ENCODE measurements at places on chromosomes 13 and 19.
A peak's percentile ranks its signal among the peaks of the same experiment; 100 is the strongest.

GRCh38 chr13:114056205-114057013 lies 76.0 kb downstream of the RASA3 start:
- H3K4me1 ChIP-seq = no peaks in the 10 kb centered on the region
- H3K27me3 ChIP-seq = no peaks in the 10 kb centered on the region
- no peak overlapping the region for H3K4me3 ChIP-seq
- H3K36me3 ChIP-seq = peaks cover 53% of the 10 kb centered on the region

DNA sequence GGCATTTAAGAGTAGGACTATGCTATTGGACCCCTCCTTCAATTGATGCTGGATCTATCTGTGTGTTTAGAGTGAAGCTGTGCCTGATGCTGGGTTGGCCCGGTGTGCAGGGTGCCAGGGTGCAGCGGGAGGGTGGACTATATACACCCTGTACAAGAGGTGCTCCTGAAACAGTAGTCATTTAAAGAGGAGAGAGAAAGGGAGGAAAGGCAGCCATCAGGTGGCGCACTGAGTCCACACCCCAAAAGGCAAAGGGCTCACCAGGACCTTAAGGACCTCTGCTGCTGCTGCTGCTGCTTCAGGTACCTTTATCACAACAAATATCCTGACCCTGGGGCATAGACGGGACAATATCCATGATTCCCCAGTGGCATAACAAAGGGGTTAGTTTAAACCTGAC lies 39.4 kb downstream of the ZNF136 start:
- peak; percentile 39 for DNase-seq

DNA sequence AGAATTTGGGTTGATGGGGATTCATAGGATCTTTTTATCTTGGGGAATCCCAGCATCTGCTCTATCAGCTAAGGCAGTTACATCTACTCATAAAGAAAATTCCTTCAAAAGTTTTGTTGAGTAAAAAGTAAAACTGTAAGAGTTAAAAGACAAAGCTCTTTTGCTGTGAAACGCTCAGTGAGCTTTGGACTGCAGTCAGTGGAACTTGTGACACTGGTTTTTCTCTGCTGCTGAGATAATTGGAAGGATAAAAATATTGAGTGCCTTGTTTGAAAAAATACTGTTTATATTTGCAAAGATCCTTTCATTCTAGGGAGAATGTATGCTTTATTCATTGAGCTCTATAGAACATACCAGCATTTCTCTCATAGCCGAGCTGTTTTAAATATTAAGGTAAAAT lies 5.3 kb downstream of the NAXD start:
- no peaks in the 10 kb centered on the region for H3K27me3 ChIP-seq
- no peak for DNase-seq
- peaks cover 17% of the 10 kb centered on the region for H3K4me1 ChIP-seq

DNA sequence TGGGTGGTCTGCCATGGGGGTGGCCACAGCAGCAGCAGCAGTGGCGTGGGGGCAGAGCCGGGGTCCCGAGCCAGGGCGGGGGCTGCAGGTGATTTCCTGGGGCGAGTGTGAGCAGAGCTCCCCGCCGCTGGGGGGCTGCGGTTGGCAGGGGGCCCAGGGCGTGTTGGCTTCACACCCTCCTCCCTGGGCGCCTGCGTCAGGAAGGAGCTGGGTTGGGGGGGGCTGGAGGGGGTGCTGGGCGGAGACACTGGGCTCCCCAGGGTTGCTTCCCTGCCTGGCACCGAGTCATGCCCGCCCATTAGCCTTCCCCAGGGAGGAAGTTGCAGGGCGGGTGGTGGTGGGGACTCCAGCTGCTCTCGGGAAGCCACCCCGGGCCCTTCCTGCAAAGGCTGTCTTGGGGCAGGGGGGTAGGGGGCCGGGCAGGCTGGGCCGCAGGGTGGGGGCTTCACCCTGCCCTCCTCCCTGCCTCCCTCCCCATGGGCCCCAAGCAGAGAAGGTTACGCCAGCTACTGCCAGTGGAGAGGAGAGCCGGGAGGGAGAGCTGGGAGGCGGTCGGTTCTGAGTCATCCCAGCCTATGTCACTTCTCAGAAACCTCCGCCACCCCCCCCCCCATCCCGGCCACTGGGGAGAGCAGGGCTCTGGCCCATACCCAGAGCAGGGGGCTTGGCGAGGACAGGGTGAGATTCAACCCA lies 4.6 kb downstream of the MIDN start:
- H3K27ac ChIP-seq = peak overlapping the region; percentile 70
- DNase-seq = peak; percentile 96
- H3K36me3 ChIP-seq = peaks cover 52% of the 10 kb centered on the region
- peaks cover 63% of the 10 kb centered on the region for H3K4me1 ChIP-seq
- peak overlapping the region; percentile 44 for H3K4me3 ChIP-seq

- H3K27me3 ChIP-seq = no peaks in the 10 kb centered on the region
- no peak for DNase-seq
- peaks cover 30% of the 10 kb centered on the region for H3K4me1 ChIP-seq
- H3K36me3 ChIP-seq = peaks cover 10% of the 10 kb centered on the region
These were observed 4.1 kb downstream of the ATP11A start for GRCh38 chr13:112693831-112694497.

DNA sequence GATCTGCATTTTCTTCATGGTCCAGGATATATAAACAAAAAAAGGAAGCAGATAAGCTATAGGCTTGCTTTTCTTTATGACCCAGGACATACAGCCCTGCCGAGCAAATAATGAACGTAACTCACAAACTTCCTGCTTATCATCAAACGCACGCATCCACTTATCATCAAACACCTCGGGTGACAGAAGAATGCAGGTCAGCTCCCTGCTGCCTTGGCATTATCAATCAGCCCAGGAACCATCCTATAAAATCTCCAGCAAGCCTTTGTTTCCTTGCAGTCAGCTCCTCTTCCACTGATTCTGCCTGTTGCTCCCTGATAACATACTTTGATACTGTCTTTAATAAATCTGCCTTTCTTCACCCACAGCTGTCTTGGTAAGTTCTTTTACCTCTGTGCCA lies 5.3 kb upstream of the ZNF583 start:
- peaks cover 11% of the 10 kb centered on the region for H3K36me3 ChIP-seq
- no peak overlapping the region for H3K27ac ChIP-seq
- H3K4me1 ChIP-seq = peaks cover 13% of the 10 kb centered on the region
- DNase-seq = no peak
- H3K4me3 ChIP-seq = no peak overlapping the region

- no peaks in the 10 kb centered on the region for H3K27me3 ChIP-seq
- H3K4me3 ChIP-seq = no peak overlapping the region
- no peak overlapping the region for H3K27ac ChIP-seq
- H3K4me1 ChIP-seq = no peaks in the 10 kb centered on the region
These were observed 10.2 kb downstream of the PPP2R1A start for GRCh38 chr19:52200044-52200443.

DNA sequence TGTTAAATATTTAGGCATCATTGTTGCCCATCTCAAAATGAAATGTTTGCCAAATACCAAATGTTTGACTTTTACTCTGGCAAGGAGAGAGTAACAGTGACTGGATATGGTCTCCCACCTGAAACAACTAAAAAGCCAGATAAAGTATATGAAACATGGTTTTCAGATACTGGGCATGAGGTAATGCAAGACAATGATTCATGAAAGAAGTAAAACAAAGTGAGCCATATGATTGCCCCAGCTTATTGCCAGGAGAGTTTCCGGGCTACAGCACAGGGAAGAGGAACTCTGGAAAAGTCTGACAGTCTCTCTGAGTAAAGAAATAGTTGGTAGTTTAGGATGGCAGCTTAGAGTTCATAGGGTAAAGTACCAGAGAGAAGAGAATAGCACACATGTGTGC lies 354.6 kb downstream of the DNAJC15 start:
- no peak for DNase-seq
- no peak overlapping the region for H3K27ac ChIP-seq
- H3K36me3 ChIP-seq = no peaks in the 10 kb centered on the region
- no peak overlapping the region for H3K4me3 ChIP-seq
- no peaks in the 10 kb centered on the region for H3K27me3 ChIP-seq

GRCh38 chr19:48714759-48715675 lies 4.5 kb downstream of the MAMSTR start:
- no peaks in the 10 kb centered on the region for H3K27me3 ChIP-seq
- no peak for DNase-seq
- peaks cover 25% of the 10 kb centered on the region for H3K4me1 ChIP-seq
- peak overlapping the region; percentile 91 for H3K27ac ChIP-seq
- peak overlapping the region; percentile 73 for H3K4me3 ChIP-seq

DNA sequence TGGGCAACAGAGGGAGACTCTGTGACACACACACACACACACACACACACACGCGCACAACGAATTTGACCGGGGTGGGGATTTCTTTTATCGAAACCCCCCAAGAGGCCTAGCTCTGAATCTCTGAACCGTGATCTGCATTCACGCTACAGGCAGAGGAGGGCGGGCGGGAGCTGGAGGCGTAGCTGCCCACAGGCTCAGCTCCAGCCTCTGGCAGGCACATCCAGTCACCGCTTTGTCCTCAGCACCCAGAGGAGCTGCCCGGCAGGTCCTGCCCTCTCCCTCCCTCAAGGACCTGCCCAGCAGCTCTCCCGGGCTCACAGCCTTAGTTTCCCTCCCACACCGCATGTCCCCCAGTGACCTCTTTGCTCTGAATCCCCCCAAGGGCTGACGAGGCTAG lies 20.0 kb downstream of the CILP2 start:
- no peak for DNase-seq
- no peaks in the 10 kb centered on the region for H3K27me3 ChIP-seq
- no peak overlapping the region for H3K4me3 ChIP-seq
- peaks cover 2% of the 10 kb centered on the region for H3K36me3 ChIP-seq
- H3K27ac ChIP-seq = no peak overlapping the region

- H3K4me3 ChIP-seq = peak within 1 kb of the TSS; percentile 74
- peaks cover 26% of the 10 kb centered on the region for H3K4me1 ChIP-seq
- peak within 1 kb of the TSS; percentile 80 for H3K27ac ChIP-seq
- no peaks in the 10 kb centered on the region for H3K27me3 ChIP-seq
These were observed at the start of gene SYMPK for GRCh38 chr19:45862564-45863334. TSS of gene SYMPK (minus strand) at chr19:45863147. CDS start at chr19:45854495, 8,652 bp downstream.

DNA sequence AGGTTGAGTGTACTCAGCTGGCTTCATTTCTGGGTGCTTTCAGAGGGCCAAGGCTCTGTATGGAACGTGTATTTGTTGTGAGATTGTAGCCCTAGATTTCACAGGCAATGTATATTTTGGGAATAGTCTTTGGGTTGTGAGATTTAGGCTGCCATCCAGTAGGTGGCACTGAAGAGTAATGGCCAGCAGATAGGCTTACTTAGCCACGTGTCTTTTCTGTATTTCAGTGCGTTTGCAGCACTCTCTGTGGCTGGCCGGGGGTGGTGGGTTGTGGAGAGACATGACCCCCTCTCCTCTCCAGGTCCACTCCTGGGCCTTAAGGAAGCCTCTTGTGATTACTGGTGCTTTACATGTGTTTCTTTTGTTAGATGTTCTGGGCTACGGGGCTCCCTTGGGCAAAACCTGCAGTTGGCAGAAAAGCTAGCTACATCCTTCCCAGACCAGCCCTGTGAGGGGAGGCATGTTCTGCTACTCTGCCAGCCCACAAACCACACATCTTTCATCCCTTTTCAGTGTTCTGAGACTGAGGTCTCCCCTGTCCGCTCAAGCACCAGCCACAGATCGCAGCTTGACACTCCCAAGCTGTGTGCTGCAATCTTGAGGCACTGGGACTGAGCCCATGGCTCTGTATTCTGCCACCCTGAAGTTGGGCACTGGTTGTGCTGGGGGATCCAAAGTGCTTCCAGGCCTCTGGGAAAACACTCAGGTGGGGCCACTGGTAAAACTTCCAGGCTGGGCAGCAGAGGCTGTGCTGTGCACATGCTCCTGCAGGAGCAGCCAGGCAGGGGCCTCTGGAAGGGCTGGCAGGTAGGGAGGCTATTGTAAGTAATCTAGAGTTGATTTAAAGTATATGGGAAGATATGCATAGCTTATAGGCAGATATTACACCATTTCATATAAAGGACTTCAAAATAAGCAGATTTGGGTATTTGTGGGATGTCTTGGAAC lies 1096.8 kb upstream of the PCDH20 start:
- peak overlapping the region; percentile 69 for H3K27ac ChIP-seq
- DNase-seq = peak; percentile 86
- peak overlapping the region; percentile 50 for H3K4me3 ChIP-seq
- no peaks in the 10 kb centered on the region for H3K27me3 ChIP-seq
- no peaks in the 10 kb centered on the region for H3K36me3 ChIP-seq

DNA sequence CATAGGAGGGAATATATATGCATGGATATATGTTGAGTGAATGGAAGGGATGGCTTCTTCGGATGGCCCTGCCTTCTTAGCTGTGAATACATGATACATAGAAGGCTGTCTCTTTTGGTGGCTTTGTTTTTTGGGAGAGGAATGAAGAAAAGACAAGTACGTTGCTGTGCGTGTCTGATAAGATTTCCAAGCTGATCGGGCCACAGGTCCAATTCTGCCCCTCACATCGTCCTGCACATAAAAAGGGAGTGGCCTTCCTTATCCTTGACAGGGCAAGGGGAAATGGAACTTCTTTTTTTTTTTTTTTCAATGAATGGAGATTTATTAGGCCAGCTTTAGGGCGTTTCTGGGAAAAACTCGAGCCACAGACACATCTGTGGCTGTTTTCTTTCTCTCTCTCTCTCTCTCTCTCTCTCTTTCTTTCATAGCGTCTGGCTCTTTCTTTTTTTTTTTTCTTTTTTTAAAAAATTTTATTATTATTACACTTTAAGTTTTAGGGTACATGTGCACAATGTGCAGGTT lies 103.8 kb upstream of the SPATA13 start:
- H3K36me3 ChIP-seq = no peaks in the 10 kb centered on the region
- peaks cover 4% of the 10 kb centered on the region for H3K27me3 ChIP-seq
- H3K27ac ChIP-seq = no peak overlapping the region
- no peak for DNase-seq
- no peaks in the 10 kb centered on the region for H3K4me1 ChIP-seq

DNA sequence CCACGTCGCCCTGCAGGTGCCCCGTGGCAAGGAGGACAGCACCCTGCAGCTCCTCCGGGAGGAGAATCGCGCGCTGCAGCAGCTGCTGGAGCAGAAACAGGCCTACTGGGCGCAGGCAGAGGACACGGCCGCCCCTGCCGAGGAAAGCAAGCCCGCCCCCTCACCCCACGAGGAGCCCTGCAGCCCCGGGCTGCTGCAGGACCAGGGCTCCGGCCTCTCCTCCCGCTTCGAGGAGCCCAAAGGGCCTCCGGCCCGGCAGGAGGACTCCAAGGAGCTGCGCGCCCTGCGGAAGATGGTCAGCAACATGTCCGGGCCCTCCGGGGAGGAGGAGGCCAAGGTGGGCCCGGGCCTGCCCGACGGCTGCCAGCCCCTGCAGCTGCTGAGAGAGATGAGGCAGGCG lies 11.6 kb downstream of the CBY2 start:
- H3K27ac ChIP-seq = no peak overlapping the region
- peaks cover 3% of the 10 kb centered on the region for H3K27me3 ChIP-seq
- DNase-seq = no peak

DNA sequence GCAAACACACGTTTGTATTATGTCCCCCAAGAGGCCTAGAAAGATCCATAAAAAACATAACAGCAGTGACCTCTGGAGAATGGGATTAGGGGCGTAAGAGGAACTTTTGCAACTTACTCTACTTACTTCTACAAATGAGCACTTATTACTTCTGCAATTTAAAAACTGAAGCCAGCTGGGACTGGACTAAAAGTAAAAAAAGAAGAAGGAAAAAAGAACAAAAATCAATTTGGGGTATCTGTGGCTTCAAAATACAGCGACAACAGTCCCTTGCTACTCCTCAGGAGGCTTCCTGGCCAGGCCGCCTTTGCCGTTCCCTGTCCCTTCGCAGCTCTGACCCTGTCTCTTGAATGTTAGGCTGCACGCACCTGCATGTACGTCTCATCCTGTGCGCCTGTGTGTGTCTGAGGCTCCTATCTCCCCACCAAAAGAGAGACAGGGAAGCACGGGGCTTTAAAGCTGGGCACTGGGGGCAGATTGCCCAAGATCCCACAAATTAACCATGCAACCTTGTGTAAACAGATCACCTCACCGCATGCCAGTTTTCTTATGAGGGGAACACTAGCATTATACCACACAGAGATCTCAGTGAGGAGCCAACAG lies 12.1 kb upstream of the FKRP start:
- no peaks in the 10 kb centered on the region for H3K27me3 ChIP-seq
- H3K4me3 ChIP-seq = no peak overlapping the region
- peaks cover 89% of the 10 kb centered on the region for H3K36me3 ChIP-seq
- DNase-seq = no peak
- no peak overlapping the region for H3K27ac ChIP-seq
